Left ventricle myocardium inferior (tissue), 1 donor: ENCODE measurements at places on chromosomes 1 and 21. TPM values are rescaled to one million over a fixed set of nuclear protein-coding genes. Genes with fewer than 3 reads are reported as not detected.

DNA sequence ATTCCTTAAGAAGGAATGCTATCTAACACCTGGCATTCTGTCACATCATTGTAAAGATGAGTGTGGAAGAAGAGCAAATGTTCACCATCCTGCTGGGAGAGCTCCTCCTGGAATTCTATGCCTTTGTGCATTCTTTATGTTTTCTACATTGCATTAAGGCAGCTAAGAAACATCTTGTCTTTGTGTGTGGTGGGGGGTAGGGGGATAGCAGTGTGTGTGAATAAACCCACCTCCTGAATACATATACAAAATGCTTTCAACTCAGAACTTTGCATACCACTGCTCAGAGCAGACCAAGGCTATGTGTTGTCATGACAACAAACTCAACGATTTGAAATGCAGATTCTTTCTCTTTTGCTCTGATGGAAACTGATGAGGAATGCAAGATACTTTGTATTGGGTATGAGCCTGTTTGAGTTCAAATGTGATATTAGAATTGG is 193.6 kb upstream of the KAZN start:
- no peak overlapping the region for H3K27ac ChIP-seq
- H3K4me3 ChIP-seq: no peak overlapping the region
- peaks cover 27% of the 10 kb centered on the region for H3K27me3 ChIP-seq
- H3K4me1 ChIP-seq: no peaks in the 10 kb centered on the region
- DNase-seq: no peak
- H3K36me3 ChIP-seq: no peaks in the 10 kb centered on the region

DNA sequence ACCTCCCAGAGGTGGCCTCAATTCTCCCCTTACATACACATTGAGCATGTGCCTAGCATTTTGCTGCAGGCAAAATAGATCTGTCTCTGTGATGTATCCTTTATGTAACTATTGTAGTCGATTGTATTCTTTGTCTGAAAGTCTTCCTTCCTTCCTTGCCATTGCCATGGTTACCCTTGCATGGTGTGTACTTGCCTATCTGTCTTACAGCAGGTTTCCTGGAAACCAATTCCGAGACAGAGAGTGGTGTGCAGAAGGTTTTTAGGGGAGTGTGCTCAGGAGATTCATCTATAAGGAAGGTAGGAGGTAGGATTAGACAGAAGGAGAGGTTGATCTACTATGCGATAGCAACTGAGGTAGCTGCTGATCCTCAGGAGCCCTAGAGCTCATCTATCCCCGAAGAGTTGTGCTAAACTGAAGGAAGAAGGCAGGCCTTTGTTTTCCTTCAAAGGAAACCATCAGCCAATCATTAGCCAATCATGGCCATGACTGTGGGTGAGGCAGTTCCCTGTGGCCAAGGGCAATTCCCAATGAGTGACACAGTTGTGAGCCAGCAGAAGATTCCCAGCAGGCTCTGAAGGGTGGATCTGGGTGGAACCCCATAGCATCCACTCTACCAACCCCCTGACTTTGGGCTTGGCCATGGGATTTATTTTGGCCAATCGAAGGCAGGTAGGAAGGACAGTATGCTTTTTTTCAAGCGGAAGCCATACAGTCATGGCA is 15.0 kb downstream of the CITED4 start:
- H3K27ac ChIP-seq: no peak overlapping the region
- peaks cover 5% of the 10 kb centered on the region for H3K4me1 ChIP-seq
- no peak overlapping the region for H3K4me3 ChIP-seq

DNA sequence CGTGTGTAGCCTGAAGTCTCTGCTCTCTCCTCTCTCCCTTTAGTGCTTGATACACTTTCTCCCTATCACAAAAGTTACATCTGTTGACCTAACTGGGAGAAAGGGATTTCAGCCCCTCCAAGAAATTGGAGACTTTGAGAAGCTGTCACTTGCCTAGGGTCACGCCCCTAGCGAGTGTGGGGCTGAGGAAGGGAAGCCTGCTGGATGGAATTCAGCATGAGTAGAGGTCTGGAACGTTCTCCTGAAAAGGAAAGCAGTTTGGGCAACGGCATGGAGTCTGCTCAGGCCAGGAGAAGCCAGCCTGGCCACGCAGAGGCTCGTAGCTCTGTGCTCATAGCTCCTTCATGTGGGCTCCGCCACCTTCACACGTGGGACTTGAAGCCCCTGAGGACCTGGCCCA is 22.4 kb downstream of the COL16A1 start:
- H3K36me3 ChIP-seq: no peaks in the 10 kb centered on the region
- H3K27me3 ChIP-seq: no peaks in the 10 kb centered on the region
- DNase-seq: no peak
- no peak overlapping the region for H3K27ac ChIP-seq
- no peak overlapping the region for H3K4me3 ChIP-seq

- no peak for DNase-seq
- H3K27ac ChIP-seq: no peak overlapping the region
- H3K4me3 ChIP-seq: no peak overlapping the region
Observed at GRCh38 chr1:96187020-96187419, 534.6 kb upstream of the PTBP2 start.

- H3K4me3 ChIP-seq: no peak overlapping the region
- no peaks in the 10 kb centered on the region for H3K27me3 ChIP-seq
- no peak for DNase-seq
- peaks cover 70% of the 10 kb centered on the region for H3K36me3 ChIP-seq
- no peaks in the 10 kb centered on the region for H3K4me1 ChIP-seq
Observed at GRCh38 chr1:88936760-88937342, 45.5 kb upstream of the GTF2B start.

- H3K4me1 ChIP-seq: no peaks in the 10 kb centered on the region
- H3K27me3 ChIP-seq: peaks cover 58% of the 10 kb centered on the region
- no peaks in the 10 kb centered on the region for H3K36me3 ChIP-seq
- no peak overlapping the region for H3K27ac ChIP-seq
Observed at GRCh38 chr1:30462166-30462565, 261.2 kb downstream of the MATN1 start.

DNA sequence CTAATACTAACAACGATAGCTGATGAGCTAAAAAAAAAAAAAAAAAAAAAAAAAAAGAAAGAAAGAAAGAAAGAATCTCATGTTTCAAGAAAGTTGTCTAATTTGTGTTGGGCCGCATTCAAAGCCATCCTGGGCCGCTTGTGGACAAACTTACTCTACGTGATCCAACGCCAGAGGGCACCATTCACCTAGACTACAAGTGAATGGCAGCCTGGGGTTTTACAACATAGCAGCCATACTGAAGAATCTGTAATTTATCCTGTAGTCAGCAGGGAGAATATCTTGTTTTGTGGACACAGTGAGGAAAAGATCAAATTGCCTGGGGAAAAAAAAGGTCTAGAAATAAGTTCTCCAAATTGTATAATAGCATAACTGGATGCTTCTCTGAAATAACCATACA is 47.0 kb downstream of the CYP2J2 start:
- peaks cover 5% of the 10 kb centered on the region for H3K4me1 ChIP-seq
- no peak overlapping the region for H3K27ac ChIP-seq
- no peak overlapping the region for H3K4me3 ChIP-seq
- H3K36me3 ChIP-seq: no peaks in the 10 kb centered on the region
- H3K27me3 ChIP-seq: no peaks in the 10 kb centered on the region

- no peak overlapping the region for H3K4me3 ChIP-seq
- H3K36me3 ChIP-seq: no peaks in the 10 kb centered on the region
- DNase-seq: no peak
- no peaks in the 10 kb centered on the region for H3K4me1 ChIP-seq
Observed at GRCh38 chr1:36883315-36883949, 150.9 kb downstream of the GRIK3 start.

DNA sequence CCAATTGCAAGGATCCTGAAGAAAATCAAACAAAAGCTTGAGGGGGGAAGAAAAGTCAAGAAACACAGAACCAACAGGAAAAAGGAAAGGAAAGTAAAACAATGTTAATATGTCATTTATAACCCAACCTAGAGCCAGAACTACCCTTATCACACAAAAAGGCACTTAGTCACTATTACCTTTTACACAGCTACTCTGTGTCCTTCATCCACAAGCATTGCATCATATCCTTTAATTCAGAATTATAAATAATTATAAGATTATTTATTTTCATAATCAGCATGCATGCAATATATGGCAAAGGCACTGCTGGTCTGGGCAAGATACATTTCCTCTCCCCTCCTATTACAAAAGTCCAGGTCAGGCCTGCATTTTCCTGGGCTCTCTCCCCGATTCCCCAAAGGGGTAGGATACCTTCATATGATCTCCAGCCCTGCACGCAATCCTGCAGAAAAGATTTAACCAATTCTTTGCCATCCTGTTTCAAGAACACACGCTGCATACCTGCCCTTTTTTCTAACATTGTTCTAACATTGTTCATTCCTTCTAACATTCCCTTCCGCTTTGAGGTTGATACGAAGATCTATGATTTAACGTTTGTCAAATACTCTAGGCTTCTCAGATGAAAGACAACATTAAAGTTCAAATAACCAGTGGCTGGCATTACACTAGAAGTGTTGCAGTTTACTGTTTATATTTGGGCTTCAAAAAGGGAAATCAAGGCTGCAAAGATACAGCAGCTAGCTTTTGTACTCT is 4.3 kb downstream of the PTPN14 start:
- no peak for DNase-seq
- no peak overlapping the region for H3K27ac ChIP-seq
- H3K4me1 ChIP-seq: peaks cover 80% of the 10 kb centered on the region
- no peaks in the 10 kb centered on the region for H3K27me3 ChIP-seq
- H3K36me3 ChIP-seq: no peaks in the 10 kb centered on the region

- H3K4me3 ChIP-seq: no peak overlapping the region
- H3K27me3 ChIP-seq: no peaks in the 10 kb centered on the region
- no peaks in the 10 kb centered on the region for H3K4me1 ChIP-seq
- H3K27ac ChIP-seq: no peak overlapping the region
- no peaks in the 10 kb centered on the region for H3K36me3 ChIP-seq
- no peak for DNase-seq
Observed at GRCh38 chr1:200708769-200709168, 29.9 kb upstream of the CAMSAP2 start.

DNA sequence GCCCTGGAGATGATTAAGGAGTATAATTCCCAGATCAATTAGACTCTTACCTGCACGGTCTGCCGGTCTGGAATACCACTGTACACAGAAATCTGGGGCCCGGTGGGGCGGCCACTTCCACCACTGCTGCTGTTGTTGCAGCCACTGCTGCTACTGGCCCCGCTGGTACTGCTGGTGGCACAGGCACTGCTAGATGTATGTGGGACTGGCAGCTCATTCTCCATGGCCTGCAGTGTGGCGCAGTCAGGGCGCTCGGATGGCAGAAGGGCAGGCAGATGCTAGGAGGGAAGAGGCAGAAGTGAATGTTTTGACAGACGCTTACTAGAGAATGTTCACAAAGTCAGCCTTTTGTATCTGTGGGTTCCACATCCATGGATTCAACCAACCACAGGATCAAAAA is 54.4 kb upstream of the A3GALT2 start:
- H3K36me3 ChIP-seq: peaks cover 7% of the 10 kb centered on the region
- peak overlapping the region; percentile 73 for H3K27ac ChIP-seq
- no peak overlapping the region for H3K4me3 ChIP-seq
- no peaks in the 10 kb centered on the region for H3K27me3 ChIP-seq
- H3K4me1 ChIP-seq: peaks cover 61% of the 10 kb centered on the region
- no peak for DNase-seq

GRCh38 chr21:21295303-21295702 is 297.1 kb downstream of the NCAM2 start:
- H3K27me3 ChIP-seq: no peaks in the 10 kb centered on the region
- H3K4me3 ChIP-seq: no peak overlapping the region
- no peak for DNase-seq
- no peak overlapping the region for H3K27ac ChIP-seq

GRCh38 chr1:2789164-2789985 is 12.1 kb downstream of the TTC34 start:
- DNase-seq: no peak
- H3K27ac ChIP-seq: no peak overlapping the region
- H3K4me1 ChIP-seq: no peaks in the 10 kb centered on the region
- no peak overlapping the region for H3K4me3 ChIP-seq
- peaks cover 94% of the 10 kb centered on the region for H3K27me3 ChIP-seq

- no peak for DNase-seq
- H3K36me3 ChIP-seq: no peaks in the 10 kb centered on the region
- H3K4me3 ChIP-seq: no peak overlapping the region
- H3K27ac ChIP-seq: no peak overlapping the region
- no peaks in the 10 kb centered on the region for H3K27me3 ChIP-seq
Observed at GRCh38 chr1:98870959-98871903, 133.4 kb downstream of the PLPPR5 start.

DNA sequence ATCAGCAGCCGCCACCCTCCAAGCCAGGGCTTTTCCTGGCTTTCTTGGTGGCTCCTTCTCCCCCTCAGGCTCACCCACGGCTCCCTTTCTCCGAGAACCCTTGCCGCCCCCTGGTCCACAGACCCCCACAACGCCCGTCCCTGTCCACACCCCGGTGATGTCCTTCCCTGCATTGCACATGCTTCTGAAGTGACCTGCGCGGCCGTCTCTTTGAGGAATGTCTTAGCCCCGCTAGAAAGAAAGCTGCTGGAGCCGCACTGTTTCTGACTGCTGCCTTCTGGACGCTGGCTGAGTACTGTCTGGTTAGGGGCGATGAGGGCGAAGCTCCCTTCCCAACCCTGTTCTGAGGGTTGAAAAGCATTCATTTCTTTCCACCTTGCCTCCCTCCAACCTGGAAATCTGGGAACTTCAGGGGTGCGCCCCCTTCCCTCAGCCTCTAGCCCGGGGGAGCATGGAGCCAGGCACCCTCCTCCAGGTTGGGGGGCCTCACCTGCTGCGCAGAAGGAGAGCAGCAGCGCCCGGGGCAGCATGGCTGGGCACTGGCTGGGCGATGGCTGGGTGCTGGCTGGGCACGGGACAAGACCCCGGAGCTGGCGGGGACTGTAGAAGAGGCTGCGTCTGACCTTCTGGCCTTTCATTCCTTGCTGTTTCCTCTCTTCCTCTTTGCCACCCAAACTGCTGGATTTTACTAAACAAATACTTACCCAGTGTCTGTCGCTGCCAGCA is at the start of gene CLEC20A:
CLEC20A (minus strand) TSS at position 555 of the 726 bp plus-strand sequence; CDS start at position 530, 25 bp downstream.
- no peak within 1 kb of the TSS for H3K4me3 ChIP-seq
- peaks cover 7% of the 10 kb centered on the region for H3K4me1 ChIP-seq
- H3K27ac ChIP-seq: no peak within 1 kb of the TSS
- no peaks in the 10 kb centered on the region for H3K36me3 ChIP-seq
- no peak for DNase-seq
- no peaks in the 10 kb centered on the region for H3K27me3 ChIP-seq

DNA sequence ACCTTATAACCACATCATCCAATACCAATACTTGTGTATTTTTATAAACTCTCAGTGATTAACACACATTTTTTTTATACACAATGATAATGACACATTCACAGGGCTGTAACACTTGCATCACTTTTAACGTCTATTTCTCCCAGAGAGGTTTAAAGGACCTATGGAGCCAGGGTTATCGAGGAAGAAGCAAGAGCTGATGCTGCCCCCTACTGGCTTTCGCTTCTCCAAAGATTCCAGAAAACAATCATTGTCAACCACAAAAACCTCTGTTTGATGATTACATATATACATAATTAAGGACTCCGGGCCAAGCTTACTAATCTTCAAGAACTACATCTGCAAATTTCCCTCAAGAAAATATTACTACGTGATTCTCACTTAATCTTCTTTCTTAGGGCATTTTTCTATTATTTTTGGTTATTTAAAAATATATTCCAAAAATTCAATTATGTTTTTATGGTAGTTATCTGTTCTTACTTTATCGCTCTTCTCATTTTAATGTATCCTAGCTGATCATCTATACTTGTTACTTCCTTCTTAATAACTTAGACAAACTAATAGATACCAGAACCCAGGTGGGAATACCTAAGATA is 214.5 kb downstream of the VAV3 start:
- no peaks in the 10 kb centered on the region for H3K36me3 ChIP-seq
- DNase-seq: no peak
- H3K4me3 ChIP-seq: no peak overlapping the region
- H3K4me1 ChIP-seq: no peaks in the 10 kb centered on the region
- no peak overlapping the region for H3K27ac ChIP-seq

The TMPRSS15 gene
- total RNA-seq: not detected

The PTAFR gene
- 1.5 TPM for total RNA-seq

The CCDC185 gene
- total RNA-seq: not detected

The TFF3 gene
- 2.9 TPM for total RNA-seq

The PLPPR5 gene
- not detected for total RNA-seq
